GM20000 (cell line): ENCODE measurements at places on chromosomes 5 and 9.

DNA sequence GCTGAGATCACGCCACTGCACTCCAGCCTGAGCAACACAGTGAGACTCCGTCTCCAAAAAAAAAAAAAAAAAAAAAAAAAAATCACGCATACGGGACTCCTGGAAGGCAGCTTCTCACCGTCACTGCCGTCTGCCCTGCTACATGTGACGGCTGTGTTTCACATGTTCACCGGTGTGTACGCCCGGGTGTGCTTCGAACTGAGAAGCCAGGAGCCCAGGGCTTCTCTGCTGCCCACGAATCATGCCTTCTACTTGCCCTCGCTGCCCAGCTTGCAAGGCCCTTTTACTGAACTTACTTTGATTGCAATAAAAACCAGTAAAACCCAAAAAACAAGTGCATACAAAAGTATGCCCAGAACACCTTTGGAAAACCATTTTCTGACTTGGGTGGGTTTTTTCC, 5.8 kb upstream of the NKD2 start:
- DNase-seq, result no peak

DNA sequence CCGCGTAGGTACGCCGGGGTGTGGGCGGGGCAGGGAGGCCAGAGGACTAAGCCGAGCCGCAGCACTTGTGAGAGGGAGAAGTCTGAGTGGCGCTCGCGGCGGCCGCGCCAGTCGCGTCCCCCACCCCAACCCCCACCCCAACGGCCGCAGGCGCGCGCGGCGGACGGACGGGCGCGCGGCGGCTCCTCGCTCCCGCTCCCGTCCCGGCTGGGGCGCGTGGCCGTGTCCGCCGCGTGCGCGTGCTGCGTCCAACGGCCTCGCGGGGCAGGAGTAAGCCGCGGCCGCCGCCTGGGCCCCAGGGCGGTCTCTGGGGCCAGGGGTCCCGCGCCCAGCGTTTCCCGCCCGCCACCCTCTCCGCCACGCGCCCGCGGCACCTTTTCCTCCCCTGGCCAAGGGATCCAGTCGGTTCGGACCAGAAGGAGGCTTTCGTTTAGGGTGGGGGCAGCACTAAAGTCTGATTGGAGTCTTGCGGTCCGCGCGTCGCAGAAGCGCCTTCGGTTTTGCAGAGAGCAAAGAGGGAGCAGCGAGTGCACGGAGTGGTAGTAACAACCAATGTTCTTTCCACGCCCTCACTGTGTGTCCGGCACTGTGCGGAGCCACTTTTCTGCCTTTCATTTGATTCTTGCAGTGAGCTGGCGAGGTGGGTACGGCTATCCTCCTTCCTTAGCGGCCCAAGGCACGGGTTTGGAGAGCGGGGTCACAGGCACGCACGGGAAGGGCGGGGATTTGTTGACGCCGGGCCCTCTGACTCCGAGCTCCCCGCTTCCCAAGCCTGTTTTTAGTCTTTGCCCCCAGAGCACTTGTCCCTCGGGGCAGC, 483 bp downstream of the G3BP1 start:
- peak; percentile 33 for DNase-seq

DNA sequence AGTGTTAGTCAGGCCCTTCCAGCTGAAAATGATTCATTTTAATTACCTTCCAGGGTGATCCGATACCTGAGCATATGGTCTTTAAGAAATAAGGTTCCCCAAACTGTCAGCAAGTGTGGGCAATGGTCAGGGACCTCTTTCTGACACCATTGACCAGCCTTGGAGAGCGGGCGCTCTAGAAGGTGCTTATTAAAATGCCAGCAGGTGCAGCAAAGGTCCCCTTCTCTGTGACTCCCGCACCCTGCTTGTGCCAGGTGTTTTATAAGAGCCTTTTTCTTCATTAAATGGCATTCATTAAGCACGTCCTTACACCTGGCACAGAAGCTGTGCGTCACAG, 85.3 kb downstream of the MVB12B start:
- no peak for DNase-seq

GRCh38 chr5:176747670-176748072, 62.7 kb upstream of the UNC5A start:
- peak; percentile 4 for DNase-seq

DNA sequence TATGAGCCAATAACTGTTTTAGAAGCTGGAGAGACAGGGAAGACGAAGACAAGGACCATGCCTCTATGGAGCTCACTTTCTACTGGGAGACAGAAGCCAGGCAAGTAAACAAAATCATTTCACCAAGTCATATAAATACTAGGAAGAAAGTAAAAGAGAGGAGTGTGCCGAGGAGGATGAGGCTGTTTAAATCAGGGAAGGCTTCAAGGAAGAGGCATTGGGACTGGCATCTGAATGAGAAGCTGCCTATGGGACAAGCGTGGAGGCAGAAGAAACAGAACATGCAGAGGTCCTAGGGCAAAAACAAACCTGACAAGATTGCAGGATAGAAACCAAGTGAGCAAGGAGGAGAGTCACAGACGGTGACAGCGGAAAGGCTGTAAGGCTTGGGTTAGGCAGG, 68.1 kb upstream of the CPLX2 start:
- no peak for DNase-seq

DNA sequence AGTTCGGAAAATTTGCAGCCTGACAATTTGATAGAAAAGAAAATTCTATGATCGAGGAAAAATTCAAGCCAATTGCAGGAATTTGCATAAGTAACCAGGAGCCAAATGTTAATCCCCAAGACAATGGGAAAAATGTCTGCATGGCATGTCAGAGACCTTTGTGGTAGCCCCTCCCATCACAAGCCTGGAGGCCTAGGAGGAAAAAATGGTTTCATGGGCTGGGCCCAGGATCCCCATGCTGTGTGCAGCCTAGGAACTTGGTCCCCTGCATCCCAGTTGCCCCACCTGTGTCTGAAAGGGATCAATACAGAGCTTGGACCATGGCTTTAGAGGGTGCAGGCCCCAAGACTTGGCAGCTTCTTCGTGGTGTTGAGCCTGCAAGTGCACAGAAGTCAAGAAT, 1847.9 kb upstream of the ACO1 start:
- DNase-seq, result no peak

DNA sequence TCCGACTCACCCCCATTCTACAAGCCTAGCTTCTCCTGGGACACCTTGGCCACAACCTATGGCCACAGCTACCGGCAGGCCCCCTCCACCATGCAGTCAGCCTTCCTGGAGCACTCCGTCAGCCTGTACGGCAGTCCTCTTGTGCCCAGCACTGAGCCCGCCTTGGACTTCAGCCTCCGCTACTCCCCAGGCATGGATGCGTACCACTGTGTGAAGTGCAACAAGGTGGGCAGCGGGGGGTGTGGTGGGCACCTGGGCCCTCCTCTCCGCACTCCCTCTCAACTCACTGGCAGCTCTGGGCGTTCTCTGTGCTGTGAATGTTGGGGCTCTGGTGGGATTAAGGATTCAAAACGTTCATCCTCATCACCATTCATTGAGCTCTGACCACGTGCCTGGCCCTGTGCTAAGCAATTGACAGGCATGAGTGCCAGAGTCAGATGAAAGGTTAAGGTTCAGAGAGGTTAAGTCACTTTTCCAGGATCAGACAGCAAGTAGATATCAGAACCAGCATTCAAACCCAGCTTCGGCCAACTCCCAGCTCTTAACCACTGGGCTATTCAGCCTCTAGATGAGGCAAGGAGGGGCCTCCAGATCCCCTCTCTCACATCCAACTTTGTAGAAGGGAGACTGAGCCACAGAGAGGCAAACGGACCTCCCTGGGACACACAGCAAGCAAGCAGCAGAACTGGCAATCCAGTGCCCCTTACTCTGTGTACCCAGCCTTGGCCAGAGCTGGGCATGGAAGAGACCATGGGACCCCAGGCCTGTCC, 9.9 kb downstream of the GFI1B start:
- no peak for DNase-seq

GRCh38 chr9:72473474-72474261, 47.7 kb upstream of the TMC1 start:
- peak; percentile 66 for DNase-seq

- no peak for DNase-seq
Measured at GRCh38 chr5:6159832-6160430, 218.4 kb downstream of the MED10 start.

- no peak for DNase-seq
Measured at GRCh38 chr5:25963251-25964008, 1075.0 kb downstream of the CDH9 start.

DNA sequence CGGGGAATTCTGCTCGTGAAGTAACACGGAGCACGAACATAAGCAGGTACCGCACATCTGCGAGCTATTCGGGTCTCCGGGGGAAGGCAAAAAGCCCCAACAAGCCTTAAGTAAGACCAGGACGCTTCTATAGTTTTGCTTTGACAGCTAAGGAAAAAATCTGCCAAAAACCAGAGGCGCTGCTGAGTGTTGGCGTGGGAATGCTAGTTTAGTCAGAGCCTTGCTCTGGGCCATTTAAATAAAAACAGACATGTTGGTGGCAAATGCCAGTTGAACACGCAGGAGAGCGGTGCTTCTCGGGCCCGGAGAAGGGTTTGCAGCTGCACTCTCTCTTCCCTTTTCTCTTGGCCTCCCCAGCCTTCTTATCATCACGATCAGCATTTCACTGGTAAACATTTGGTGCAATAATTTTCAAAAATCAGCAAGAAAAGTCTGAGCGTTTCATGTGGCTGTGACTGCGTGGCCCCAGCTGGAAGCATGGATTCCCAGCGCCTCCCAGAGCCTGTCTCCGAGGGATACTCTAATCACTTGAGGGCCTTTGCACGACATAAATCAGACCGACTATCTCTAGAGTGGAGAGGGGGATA, 6.4 kb upstream of the NOTCH1 start:
- peak; percentile 77 for DNase-seq

- DNase-seq, result no peak
Measured at GRCh38 chr5:97923496-97923895, 740.4 kb upstream of the RIOK2 start.

GRCh38 chr5:10145923-10146401, 103.7 kb downstream of the ATPSCKMT start:
- DNase-seq, result no peak

GRCh38 chr9:4306066-4306776, 6.4 kb upstream of the GLIS3 start:
- DNase-seq, result no peak

GRCh38 chr5:116566251-116566650, 8.4 kb downstream of the SEMA6A start:
- peak; percentile 39 for DNase-seq
